ENCODE measurements at places on chromosomes 4 and X.

DNA sequence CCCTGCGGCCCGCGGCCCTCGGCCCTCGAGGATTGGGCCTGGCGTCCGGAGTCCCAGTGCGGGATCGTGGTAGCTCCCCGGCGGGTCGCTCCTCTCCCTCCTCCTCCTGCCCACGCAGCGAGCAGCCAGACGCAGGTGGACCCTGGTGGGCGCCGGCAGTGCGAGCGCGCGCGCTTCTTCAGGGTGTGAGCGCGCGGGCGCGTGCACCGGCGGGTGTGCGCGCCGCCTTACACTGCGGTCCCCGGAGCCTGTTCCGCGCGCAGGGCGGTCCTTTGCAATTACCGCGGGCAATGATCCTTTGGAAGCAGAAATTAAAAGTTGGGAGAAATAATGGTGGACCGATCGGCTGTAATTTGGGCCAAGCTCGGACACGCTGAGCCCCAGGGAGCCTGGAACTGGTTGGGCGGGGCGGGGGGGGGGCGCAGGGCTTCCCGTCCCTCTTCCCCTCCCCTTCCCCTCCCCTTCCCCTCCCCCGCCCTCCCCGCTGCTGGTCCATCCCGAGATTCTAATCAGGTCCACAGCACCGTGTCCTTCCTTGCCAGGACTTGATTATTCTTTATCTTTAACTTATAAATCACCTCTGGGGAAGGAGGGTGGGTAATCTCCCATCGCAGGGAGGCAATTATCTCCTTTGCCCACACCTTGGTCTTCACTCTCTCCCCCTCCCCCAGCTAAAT, 1.6 kb upstream of the NKX1-1 start:
- DNase-seq: no peak

DNA sequence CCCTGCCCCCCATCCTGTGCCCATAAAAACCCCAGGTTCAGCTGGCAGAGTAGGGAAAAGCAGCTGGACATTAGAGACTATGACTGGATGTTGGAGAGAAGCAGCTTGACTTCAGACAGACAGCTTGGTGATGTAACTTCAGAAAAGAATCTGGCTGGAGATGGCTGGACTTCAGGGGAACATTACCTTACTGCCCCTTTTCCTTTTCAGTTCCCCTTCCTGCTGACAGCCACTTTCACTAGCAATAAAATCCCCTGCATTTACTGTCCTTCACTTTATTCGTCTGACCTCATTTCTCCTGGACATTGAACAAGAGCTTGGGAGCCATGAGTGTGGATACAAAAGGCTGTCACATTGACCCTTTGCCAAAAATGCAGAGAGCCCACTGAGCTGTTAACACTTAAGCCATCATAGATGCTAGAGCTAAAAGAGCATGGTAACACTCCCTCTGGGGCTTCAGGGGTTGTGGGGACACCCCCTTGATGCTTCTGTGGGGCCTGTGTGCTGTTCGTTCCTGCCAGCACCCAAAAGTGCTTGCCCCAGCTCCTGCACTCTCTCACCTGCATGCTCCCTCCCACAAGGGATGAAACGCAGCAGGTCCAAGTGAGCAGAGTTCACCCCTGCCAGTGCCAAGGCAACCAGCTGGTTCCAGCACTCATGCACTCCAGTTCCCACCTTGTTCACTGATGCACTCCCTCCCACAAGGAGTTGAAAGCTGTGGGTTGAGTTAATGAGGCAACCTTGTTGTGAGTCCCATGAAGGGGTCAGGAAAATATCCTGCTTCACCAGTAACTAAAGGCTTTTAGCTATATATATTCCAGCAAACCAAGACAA, 263.8 kb upstream of the NDST3 start:
- DNase-seq: no peak

DNA sequence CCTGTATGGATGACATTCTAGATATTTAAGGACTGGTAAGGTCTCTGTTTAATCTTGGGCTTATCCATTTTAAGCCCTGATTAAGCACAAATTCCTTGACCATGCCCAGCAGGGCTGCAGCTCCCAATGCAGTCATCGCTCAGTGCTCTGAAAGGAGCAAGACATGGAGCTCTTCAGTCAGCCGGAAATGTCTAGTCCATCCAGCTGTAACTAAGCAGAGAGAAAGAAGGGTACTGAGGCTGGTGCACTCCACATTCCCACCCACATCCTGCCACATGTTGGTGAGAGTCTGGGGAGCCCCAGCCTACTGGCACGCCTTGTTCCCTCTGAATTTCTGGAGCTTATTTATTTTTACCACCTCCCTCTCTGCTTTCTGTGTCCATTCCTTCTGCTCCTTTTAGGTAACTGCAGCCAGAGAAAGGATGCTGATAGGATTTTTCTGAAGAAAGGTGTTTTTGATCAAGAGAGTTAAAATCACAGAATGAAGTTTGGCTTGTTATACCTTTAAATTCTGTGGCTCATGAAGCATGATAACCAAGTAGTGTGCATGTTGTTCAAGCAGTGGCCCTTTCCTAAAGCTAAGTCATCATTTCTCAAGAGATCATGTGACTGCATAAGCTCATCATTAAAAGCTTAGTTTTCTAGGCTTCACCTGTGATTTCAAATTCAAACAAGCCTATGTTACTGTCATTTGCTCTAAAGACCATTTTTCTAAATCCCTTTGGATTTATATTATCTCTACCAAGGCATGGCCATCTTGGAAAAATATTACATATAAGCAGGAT, 74.0 kb downstream of the GALNT7 start:
- no peak for DNase-seq

DNA sequence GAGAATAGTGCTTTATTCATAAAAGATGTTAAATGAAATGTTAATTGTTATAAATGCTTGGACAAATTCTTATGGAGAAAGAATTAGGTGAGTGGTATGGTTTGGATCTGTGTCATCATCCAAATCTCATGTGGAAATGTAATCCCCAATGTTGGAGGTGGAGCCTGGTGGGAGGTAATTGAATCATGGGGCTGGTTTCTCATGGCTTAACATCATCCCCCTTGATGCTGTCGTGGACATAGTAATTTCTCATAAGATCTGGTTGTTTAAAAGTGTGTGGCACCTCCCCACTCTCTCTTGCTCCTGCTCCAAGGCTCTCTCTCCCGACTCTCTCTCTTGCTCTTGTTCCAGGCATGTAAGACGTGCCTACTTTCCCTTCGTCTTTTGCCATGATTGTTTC, 22.5 kb downstream of the GYPE start:
- DNase-seq: no peak

DNA sequence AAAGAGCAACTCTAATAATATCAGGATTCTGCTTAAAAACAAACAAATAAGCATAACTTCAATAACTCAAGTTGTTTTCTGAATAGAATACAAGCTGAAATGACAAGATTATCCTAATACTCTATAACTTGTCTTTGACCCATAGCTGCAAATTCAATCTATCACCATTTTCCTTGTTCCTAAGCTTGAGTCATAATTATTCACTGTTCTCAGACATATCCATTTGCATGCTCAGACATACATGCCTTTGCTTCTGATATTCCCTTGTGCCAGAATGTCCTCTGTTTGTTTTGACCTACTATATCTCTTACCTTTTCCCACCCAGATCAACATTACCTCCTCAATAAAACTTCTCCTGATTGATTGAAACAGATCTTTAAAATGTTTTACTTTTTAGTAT, 109.7 kb downstream of the SNCA start:
- DNase-seq: no peak

DNA sequence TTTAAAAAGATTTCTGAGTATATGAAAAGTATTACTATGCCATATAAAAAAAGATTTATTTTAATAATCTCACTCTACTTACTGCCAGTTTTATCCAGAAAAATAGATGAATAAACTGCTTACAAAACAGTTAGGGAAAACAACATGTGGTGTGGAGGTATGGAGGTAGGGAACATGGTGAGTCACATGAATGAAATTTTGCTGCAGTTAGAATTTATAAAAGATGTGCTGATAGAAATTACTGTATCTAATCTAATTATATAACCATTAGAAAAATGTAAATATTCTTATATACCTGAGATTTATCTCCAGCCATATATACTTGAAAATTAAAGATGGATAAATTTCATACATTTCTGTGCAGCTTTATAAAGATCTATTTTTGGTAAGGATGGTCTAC, 184.0 kb upstream of the ANK2 start:
- no peak for DNase-seq

DNA sequence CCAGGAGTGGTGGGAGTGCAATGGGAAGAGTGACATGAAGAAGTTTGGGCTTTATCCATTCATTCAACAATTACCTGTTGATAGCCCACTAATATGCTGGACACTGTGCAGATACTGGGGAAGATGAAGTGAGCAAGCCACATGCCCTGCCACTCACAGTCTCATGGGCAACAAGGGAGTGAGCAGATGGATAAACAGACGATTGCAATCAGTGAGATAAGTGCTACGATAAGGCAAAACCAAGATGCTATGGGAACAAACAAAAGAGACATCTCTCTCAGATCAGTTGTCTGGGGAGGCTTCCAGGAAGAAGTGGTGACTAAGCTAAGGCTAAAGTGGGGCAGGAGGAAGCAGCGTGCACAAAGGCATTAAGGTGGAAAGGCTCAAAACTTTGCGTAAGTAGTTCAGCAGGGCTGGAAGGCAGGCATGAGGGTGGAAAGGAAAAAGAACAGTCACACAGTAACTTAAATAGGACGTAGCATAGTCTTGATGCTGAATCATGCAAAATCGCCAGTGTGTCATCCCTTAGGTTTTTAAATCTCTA, 31.7 kb downstream of the GAB3 start:
- DNase-seq: no peak

DNA sequence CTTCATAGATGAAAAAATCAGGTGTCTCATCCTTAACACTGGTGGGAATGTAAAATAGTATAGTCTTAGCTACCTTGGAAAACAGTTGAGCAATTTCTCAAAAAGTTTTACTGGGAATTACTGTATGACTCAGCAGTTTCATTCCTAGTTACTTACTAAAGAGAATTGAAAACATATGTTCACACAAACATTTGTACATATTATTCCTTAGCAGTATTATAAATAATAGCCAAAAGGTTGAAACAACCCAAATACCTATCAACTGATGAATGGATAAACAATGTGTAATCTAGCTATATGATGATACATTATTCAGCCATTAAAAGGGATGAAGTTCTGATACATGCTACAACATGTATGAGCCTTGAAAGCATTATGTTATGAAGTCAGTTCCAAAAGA, 41.7 kb downstream of the RBM46 start:
- DNase-seq: no peak

DNA sequence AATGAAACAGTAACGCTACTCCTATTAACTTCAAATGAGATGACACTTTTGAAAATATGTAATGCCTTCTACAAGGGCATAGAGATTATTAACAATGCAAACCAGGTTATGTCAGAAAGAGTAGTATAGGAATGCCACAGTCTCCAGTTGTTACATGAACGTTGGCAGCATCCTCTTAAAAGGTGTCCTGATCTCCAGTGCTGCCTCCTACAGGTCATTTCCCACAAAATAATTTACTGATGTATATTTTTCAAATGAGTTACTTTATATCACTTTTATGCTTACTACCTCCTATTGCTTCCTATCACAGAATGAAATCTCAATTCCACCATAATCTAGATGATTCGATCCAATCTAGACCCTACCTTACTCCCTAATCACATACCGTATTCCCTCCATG, 195.2 kb upstream of the EPHA5 start:
- DNase-seq: no peak

- DNase-seq: no peak
These were observed 66.5 kb downstream of the CHRNA9 start for GRCh38 chr4:40401631-40402030.
